ENCODE measurements at places on chromosomes 6 and 20.

DNA sequence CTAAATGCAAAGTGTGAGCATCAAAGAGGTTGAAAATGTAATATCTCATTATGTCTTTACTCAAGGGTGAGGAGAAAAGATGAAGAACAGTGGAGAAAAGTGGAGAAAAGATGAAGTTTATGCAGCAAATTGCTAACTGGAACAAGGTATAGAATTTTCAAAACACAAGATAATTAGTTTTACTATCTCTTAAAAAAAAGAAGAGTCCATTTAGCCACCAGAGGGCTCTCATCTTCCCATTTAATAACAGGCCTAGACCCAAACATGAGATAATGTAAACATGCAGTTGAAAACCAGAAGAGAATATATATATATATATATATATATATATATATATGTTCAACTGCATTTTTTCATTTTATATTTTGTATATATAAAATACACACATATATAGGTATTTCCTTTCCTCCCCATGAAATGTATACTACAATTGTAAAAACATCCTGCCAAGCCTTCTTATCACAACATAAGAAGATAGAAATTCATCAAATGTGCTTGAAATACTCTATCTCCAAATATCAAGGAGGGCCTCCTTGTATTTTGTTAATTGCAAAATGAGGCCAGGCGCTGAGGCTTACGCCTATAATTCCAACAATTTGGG is 78.4 kb downstream of the ADTRP start:
- no peak for DNase-seq

GRCh38 chr6:98639089-98639635 is 195.2 kb upstream of the POU3F2 start:
- no peak for DNase-seq

DNA sequence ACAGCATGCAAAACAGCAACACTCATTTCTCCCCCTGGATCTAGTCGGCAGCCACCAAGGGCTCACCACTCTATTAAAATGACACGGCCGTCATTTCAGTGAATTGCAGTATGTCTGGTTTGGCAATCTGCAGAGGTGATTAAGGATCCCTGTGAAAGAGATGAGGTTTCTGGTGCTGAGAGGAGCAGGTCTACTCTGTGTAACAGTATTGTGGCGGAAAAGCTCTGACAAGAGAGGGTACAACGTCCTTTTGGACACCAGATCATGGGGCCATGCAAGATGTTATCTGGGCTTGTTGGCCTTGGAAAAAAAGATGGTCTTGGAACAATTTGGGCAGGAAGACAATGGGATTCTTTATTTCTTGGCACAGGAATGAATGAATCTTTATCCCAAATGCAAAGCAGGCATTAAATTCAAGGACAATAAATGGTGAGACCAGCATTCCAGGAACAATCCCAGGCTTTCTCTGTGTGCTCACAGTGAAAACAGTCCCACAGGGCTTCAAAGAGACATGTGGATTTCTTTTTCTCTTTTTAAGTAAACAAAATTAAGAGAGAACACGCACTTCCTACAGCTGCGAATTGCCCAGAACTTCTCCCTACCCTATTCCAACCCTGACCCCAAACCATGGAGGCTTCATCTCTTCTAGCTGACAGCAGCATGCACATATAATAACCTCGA is 33.7 kb upstream of the ADGRF1 start:
- no peak for DNase-seq

GRCh38 chr6:156767603-156768467 is 9.3 kb upstream of the ARID1B start:
- DNase-seq = no peak

DNA sequence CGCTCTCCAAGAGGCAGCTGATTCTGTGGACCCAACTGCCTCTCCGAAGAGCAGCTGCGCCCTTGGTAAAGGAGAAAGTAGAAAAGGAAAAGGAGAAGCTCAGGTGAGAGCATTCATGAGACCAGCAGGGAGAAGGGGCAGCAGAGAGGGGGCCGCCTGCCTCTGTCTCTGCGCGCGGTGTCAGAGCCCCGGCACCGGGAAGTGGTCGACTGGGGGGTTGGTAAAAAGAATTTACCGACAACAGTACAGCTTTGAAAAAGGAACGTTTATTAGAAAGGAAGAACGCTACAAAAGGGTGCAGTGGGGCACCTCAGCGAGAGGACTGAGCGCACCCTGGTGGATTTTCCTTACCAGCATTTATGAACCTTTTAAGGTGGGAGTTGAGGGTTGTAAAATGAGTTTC is 61.9 kb downstream of the GPR6 start:
- peak; percentile 4 for DNase-seq

DNA sequence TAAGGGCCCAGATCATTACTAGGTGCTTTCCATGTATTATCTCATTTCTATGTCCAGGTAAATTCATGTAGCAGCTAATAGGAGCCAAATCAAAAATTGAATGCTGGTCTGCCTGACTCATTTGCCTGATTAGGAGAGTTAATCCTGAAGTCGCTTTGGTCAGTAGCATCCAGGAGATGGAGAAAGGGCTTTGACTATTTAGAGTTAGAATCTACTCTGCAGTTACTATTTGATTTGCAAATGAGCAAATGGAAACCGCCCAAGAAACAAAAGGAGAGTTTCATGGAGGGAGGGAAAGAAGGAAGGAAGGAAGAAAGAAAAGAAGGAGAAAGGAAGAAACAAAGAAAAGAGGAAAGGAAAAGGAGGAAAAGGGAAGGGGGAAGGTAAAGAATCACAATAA is 539.6 kb upstream of the MMS22L start:
- DNase-seq = no peak

DNA sequence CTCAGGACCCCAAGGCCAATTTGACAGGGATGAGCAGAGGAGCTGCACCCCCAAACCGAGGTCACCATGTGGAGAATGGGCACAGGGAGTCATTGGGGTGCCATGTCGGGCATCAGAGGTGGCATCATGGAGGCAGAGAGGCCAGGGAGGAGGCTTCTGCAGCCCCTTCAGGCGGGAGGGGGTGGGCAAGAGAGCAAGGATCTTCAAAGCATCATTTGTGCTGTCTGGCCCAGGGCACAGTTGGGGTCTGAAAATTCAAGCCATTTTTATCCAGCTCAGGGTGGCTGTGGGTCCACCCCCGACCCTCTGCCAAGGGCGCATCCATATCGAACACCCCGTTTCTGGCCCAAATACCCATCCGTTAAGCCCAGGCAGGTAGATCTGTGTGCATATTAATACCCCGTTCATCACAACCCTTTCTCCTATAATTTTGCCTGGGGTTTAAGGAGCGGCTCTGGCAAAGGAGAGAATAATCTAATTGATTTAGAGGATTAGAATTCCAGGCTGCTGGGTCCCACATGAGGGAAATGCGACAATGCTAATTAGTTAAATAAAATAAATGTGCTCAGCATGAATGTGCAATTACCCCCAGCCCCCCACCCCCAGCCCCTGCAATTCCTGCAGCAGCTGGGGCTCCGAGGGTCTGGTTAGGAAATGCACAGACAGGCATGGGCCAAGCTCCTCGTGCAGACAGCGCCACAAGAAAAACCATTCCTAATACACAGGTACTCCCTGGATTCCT is 31.9 kb downstream of the VSTM2L start:
- DNase-seq = no peak

- no peak for DNase-seq
Measured at GRCh38 chr6:117384659-117385058, 41.1 kb downstream of the ROS1 start.

- no peak for DNase-seq
Measured at GRCh38 chr20:50188879-50189680, 1.6 kb upstream of the CEBPB start.

DNA sequence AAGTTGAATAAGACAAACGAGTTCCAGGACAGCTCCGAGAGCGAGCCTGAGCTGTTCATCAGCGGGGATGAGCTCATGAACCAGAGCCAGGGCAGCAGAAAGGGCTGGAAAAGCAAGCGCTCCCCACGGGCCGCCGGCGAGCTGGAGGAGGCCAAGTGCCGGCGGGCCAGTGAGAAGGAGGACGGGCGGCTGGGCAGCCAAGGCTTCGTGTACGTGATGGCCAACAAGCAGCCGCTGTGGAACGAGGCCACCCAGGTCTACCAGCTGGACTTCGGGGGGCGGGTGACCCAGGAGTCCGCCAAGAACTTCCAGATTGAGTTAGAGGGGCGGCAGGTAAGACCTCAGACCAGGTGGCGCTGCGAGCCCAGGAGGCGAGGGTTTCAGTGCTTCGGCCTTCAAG is 56.0 kb upstream of the TMEM181 start:
- no peak for DNase-seq

DNA sequence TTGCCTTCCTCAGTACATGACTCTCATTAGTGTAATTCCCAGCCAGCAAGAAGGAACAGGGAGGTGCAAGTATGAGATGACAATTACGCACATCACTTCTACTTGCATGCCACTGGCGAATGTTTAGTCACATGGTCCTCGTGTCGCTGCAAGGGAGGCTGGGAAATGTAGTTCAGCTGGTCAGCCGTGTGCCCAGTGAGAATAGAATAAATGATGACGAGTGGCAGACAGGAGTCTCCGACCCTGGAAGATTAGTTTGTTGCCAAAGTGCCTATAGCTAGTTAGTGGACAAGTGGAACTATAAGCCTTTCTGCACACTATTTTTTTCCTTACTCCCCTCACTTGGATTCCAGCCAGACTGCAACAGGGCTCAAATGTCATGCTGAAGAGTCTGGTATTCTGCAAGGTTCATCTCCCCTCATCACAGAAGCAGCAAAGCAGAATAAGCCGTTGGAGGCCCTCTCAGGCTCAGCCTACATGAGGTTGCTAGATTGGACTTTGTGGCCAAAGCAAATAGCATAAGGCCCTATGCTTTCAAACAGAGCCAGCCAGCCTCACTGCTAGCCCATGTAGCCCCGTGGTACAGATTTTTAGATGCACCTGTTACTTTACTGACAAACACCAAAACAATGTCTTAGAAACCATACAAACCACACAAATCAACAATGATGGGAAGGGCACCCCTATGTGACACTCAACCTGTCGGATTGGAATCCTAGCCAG is 9.7 kb downstream of the LINC00237 start:
- DNase-seq = no peak

DNA sequence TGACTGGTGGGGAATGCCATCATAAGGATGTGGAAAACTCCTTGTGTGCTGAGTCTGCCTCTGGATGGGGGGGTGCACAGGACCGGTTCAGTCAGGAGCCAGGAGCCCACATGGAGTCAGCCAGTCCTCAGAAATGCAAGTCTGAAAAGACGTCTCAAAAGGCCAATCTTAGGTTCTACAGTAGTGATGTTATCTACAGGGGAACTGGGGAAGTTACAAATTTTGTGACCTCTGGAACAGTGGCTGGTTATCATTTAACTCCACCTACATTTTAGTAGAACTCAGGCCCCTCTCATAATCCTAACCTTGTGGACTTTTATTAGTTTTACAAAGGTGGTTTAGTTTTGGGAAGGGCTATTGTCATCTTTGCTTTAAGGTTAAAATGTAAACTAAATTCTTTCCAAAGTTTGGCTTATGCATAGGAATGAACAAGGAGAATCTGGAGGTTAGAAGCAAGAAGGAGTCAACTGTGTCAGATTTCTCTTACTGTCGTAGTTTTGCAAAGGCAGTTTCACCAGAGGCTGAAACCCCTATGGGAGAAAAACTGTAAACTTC is 13.7 kb upstream of the TBC1D22B start:
- DNase-seq = no peak

DNA sequence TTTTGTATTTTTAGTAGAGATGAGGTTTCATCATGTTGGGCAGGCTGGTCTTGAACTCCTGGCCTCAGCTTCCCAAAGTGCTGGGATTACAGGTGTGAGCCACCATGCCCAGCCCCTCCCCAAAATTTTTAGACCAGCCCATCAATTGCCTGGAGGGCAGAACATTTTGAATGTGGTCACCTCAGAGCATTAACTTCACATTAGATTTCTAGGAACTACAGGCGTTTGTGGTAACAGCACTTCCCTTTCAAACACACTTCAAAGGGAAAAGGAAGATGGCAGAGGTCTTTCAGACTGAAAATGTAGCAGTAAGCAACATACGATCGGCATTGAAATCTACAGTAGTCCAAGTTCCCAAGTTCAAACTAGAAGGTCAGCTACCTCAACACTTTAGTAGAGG is 12.3 kb upstream of the SLA2 start:
- no peak for DNase-seq
